ENCODE measurements at places on chromosomes 6 and 20.

- DNase-seq = no peak
Observed at GRCh38 chr6:14072084-14072483, 45.5 kb upstream of the CD83 start.

- no peak for DNase-seq
Observed at GRCh38 chr20:48025661-48026060, 240.4 kb upstream of the SULF2 start.

DNA sequence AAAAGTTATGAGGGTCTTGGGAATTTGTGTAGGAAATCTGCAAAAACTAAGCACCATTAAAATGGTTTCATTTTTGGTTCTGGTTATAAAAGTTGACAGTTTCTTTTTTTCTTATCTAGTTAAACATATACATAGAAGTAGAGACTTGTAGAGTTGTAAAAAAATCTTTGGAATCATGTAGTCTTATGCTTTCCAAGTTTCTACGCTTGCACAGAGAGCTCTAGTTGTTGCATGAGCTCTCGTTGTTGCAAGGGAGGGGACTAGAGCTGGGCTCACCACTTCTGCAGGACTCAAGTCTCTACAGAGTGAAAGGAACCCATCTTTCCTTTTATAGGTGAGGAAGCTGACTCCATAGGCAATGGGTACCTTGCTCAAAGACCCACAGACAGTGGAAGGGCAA is 21.6 kb upstream of the CCN2 start:
- no peak for DNase-seq

DNA sequence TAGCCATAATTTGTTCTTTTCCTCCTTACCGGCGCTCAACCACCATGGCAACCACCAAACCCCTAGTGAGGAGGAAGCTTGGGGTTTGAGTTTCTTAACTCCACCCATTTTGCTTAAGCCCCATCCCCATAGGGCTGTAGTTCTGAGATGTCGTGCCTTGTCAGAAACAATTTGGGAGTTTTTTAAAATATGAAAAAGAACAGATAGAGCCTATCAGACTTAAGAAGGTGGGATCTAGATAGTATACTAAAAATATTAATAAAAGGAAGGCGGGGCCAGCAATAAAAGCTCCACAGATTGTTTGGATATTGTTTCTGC is 5.6 kb downstream of the BRD2 start:
- no peak for DNase-seq

GRCh38 chr6:137265561-137266308 is 46.5 kb upstream of the IFNGR1 start:
- DNase-seq = no peak

All from upper lobe of left lung (tissue), 6 donors.